Stimulated activated CD8-positive, alpha-beta memory T cell treated with anti-CD3 and anti-CD28 coated beads, Interleukin-15, amount 100 ng/mL, for 48 hours (primary cell): ENCODE measurements at places on chromosomes 3 and 15.

DNA sequence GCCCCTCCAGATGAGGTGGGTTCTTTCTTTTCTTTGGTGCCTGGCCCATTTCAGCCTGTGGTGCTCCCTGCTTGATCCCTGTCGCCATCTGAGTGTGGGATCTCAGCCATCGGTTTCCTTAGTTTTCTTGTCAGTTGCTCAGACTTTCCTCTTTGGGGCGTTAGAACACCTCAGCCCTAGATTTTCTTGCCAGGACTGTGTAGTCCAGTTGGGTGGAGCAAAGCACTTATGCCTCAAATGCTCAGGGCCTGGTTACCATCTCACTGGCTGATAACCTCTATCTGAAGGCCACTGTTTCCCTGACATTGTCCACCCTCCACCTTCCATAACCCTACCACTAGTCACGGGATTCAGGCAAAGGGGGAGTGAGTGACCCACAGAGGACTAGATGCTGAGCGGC is 208.7 kb upstream of the BHLHE40 start:
- DNase-seq: no peak

DNA sequence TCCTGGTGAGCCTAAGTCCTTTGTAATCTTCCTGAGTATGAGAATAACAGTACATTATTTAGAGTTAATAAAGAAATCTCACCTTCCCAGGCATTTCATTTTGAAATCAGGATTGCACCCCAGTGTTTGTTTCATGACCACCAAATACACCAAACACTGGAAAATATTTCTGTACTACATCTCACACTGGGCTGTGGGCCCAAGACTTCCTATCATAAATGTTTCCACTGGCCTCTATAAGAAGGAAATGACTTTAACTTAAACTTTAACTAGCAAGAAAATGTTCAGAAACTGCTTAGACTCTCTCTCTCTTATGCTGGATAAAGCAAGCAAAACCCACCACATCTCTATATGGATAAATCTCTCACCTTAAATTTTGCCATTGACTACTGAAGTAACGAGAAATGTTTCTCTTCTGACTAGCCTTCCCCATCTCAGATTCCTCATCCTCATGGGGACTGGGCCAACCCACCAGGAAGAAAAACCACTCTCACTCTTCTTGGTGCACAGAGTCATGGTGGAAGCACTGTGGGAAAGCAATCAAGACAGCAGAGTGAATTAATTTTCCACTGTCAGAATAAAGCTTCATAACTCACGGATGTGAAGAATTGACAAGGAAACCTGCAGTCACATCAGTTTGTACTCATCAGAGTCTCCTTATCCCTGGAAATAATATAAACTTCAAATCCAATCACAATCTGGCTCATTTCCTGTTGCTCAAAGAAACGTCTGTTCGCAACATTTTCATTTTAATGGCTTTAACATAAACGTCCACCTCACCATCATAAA is 859.6 kb downstream of the EPHA3 start:
- no peak for DNase-seq

- no peak for DNase-seq
Observed at GRCh38 chr15:86849136-86849535, 769.5 kb downstream of the AGBL1 start.

GRCh38 chr3:106176734-106177133 is 307.9 kb upstream of the CBLB start:
- DNase-seq: peak; percentile 48

- no peak for DNase-seq
Observed at GRCh38 chr3:153072382-153072781, 89.6 kb upstream of the RAP2B start.

DNA sequence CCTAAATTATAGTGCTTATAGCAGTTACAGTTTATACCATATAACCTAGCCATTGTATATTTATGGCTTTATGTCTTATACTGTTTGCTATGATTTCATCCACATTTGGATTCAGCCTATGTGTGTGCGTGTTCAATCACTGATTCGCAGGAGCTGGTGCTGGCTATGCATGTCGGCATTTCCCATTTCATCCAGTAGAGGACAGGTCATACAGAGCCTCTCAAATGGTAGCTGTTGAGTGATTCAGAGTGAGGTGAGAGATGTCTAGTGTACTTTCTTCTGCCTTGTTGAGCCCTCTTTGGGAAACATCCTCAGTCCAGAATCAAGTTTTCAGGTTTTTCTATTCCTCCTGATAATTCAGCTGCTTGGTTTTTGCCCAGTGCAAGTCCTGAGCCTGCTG is 76.1 kb downstream of the FRMD4B start:
- DNase-seq: no peak

DNA sequence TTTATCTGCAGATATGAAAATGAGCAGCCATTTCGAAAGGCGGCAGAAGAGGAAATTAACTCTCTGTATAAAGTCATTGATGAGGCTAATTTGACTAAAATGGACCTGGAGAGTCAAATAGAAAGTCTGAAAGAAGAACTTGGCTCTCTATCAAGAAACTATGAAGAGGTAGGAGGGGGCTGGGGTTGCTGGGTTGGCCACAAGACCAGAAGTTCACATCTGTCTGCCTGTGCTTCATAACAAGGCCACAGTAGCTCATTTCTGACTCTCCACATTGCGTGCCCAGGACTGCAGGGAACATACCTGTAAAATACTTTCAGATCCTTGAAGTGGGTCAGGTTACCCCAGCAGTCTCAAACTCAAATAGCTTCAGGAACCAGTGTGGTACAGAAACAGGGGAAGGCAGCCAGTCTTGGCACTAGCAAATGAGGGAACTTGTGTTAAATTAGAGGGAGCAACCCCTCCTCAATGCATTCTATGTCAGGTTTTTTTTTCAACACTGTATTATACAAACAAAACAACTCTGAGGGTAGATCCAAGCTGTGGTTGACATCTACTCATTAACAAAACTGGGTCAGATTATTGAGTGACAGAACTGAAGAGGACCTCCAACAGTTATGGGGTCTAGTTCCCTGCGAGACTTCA is 48.7 kb downstream of the BFSP2 start:
- DNase-seq: peak; percentile 56

GRCh38 chr3:62955126-62955525 is 79.9 kb upstream of the CADPS start:
- DNase-seq: no peak

DNA sequence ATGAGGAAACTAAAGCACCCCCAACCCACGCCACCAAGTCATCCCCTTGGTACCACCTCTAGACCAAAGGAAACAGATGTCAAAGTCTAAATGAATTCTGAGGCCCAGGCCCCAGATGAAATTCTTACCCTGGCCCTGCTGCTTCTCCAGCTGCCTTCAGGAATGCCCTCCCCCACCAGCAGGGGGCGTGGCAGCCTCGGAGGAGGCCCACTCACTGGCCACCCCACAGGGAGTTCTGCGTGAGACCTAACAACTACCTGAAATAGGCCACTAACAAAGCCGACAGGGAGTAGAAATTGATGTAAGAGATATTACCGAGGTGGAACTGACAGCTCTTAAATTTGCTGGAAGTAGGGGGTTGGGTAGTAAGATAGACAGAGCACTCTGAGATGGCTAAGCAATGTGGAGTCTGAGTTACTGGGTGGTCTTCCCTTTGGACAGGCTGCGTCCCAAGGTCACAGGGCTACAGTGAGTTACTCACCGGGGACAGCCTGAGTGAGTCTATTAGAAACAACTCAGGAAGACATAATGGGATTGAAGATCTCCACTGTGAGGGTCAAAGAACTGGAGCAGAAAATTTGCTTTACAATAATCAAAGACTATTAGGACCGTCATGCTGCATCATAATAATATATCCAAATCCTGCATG is 240.7 kb downstream of the SHOX2 start:
- DNase-seq: no peak
